ENCODE measurements at places on chromosomes 1 and 21.

DNA sequence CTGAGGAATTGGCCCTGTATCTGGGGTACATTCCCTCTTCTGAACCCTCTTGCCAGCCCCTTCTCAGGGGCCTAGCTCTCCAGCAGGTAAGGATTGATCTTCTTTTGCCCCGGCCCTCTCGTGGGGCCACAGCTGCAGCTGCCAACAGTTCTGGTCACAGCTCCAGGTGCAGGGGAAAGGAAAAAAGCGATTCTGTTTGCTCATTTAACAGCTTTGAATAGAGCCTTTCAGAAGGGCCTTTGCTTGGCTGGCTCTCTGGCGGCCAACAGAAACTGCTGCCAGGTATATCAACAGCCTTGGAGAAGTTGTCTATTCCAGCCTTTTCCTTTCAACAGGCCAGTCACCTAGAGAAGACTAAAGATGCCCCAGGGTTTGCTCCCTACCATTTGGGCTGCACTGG is 16.1 kb upstream of the FMOD start:
- no peak for DNase-seq

DNA sequence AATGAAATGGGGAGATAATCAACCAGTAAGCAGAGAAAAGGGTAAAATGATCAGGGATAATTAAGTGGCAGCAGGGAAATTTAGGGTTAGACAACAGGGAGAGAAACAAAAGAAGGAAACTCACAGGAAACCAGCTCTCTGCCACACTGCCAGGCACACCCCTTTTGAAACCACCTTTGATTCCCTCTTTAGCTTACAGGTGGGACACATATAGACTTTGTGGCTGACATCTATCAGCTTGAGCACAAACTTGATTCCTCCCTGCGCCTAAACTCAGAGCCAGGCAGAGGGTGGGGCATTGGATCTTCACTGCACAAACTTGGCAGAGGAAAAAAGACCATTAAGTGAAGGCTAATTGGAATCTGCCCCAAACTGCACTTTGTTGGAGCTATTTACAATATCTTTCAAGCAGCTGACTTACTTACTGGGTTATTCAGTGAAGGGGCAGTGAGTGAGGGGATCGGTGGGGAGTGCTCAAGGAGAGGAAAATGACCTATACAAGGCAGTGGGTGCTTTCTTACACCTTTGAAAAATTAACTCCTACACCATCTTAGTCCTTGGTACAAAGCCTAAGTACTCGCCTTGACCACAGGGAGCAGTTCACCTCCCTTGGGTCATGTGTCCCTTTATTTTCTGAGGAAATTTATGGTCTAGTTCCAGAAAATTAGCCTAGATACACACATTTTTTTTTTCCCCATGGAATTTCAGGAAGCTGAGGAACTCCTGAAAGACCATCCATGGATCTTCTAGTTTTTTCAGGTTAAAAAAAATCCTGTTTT is 60.2 kb downstream of the PBX1 start:
- DNase-seq = no peak

DNA sequence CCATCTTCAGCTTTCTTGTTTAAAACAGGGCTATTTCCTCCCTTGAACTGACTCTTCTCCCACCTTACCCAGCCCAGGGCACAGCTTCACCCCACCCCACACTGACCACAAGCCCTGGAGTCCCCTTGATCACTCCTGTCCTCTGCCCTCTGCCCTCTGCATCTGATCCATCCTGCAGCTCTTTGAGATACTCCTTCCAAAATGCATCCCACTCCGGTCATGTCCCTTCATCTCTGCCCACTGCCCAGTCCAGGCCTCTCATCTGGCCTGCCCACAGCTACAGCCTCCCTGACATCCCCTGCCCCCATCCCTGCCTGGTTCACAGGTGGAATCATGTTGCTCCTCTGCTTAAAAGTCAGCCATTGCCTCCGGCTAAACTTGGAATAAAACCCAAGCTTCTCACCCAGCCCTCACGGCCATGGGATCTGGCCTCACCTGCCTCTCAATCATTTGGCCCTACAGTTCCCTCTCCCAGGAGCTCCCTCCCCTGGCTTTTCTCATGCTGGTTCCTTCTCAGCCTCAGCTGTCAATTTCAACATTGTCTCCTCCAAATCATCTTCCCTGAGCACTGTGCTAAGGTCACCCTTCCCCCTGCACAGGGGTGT is 202.0 kb downstream of the MATN1 start:
- DNase-seq = no peak

DNA sequence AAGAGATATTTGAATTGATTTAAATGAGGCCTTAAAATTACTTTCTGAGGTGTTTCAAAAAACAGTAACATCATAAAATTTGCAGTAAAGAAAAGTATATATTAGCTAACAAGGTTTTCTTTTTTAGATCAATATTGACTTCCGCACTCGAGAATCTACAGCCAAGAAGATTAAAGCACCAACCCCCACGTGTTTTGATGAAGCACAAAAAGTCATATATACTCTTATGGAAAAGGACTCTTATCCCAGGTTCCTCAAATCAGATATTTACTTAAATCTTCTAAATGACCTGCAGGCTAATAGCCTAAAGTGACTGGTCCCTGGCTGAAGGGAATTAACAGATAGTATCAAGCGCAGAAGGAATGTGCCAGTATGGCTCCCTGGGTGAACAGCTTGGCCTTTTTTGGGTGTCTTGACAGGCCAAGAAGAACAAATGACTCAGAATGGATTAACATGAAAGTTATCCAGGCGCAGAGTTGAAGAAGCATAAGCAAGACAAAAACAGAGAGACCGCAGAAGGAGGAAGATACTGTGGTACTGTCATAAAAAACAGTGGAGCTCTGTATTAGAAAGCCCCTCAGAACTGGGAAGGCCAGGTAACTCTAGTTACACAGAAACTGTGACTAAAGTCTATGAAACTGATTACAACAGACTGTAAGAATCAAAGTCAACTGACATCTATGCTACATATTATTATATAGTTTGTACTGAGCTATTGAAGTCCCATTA is 3.6 kb downstream of the RGS1 start:
- peak; percentile 54 for DNase-seq

DNA sequence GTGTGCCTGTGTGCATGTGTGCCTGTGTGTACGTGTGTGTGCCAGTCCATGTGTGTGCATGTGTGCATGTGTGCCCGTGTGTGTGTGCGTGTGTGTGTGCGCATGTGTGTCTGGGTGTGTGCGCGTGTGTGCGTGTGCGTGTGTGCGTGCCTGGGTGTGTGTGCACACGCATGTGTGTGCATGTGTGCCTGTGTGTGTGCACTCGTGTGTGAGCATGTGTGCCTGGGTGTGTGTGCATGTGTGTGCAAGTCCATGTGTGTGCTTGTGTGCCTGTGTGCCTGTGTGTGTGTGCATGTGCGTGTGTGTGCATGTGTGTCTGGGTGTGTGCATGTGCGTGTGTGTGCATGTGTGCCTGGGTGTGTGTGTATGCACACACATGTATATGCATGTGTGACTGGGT is 28.7 kb upstream of the COL6A2 start:
- DNase-seq = no peak

DNA sequence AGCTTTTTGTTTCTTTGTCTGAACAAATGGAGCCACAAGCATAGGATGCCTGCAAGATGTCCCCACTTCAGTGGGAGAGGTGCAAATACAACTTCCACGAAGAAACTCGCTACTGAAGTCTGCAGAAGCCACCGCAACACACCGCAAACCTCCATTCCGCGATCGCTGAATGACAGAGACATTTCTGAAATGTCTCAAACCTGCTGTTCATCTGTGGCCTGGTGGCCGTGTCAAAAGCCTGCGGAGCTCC is 1.0 kb downstream of the TP53BP2 start:
- no peak for DNase-seq

DNA sequence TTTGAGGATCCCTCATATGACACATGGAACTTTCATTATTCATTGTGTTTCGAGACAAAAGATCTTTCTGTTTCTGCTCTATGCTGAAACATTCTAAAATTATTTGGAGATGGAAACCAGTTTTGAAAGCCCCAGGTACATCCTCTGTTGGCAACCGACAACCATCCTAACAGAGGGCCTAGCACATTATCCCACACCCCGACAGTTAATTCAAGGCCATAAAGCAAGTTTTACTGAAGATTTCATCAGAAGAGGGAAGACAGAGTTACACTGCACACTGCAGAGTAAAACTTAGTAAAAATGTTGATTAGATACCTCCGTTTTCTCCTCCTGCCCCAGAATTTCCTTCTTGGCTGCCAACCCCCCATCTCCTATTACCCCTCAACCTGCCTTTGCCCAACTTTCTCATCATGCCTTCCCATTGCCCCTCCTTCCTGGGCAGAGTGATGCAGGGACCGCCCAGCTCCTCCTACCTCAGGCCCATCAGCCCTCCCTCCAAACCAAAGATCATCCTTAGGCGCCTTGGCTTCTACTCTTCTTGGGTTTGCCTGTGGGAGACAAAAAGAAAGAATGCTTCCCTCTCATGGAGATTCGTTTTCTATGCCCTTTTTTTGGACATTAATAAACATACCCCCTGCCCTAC is 52.9 kb upstream of the CITED4 start:
- DNase-seq = no peak

GRCh38 chr1:84095308-84095707 is 48.8 kb upstream of the PRKACB start:
- no peak for DNase-seq

GRCh38 chr1:44031252-44032169 is at the start of gene SLC6A9:
Gene SLC6A9 (minus strand): TSS chr1:44031462. CDS start chr1:44024277, 7,185 bp downstream.
- DNase-seq = peak; percentile 66

DNA sequence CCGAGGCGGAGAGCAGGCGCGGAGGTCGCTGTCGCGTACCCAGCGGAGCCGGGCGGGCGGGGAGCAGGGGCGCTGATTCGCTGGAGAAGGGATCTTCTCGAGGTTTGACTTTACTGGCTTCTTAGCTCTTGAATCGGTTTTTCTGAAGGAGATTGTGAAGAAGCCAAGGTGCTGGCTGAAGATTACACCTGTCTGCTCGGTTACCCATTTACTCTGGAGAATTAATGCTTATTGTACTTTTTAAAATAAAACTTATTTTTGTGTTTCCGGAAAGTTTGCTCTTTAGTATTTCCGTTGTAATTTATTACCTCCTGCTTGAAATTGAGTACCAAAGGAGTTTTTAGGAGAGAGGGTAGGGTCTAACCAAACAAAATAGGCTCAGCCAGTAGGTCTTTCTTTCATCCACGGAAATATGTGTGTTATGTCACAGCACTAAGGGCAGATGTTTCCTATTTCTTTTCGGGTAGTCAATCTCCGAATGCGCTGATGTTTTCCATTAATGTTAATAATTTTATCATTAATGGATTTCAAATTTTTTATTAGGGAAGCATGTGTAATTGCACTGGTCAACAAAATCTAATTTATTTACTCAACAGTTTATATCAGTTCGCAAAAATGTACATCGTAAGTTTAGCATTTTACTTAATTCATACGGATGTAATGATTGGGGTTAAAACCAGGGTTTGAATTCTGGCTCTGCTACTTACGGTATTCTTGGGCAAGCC is 510 bp upstream of the GNG5 start:
- DNase-seq = peak; percentile 25
